ENCODE measurements at places on chromosomes 12 and 14. TPM values are rescaled to one million over a fixed set of nuclear protein-coding genes. Genes with fewer than 3 reads are reported as not detected.

- DNase-seq: no peak
Measured at GRCh38 chr14:28130610-28131284, 635.8 kb upstream of the FOXG1 start.

The OVCH1 gene
- polyA plus RNA-seq: 0.23 TPM

The NXPH4 gene
- 2.4 TPM for polyA plus RNA-seq

DNA sequence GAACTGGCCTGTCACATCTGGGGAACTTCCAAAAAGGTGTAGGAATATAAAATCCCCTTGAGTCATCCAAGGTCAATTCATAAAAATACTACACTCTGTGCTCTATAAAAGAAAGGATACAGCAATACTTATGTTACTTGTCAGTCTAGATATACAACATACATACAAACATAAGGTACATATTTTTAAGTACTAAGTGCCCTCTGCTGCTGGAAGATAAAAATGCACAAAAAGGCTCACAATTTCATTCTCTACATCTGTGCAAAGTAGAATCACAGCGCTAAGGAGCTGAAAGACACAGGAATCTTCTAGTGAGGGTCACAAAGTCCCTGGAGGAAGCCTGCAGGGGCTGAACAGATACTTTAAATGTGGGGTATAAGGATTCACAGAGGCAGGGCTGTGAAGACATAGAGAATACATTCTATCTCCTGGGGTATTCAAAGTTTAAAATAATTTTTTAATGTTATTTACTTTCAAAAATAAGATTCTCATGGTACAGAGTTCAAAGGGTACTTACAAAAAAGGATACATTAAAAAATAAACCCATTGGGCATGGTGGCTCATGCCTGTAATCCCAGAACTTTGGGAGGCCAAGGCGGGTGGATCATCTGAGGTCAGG is 10.2 kb upstream of the GOLGA5 start:
- peak; percentile 30 for DNase-seq

- no peak for DNase-seq
Measured at GRCh38 chr12:46432325-46432724, 59.8 kb upstream of the SLC38A2 start.

- DNase-seq: no peak
Measured at GRCh38 chr12:48779869-48780268, 9.0 kb downstream of the ADCY6 start.

DNA sequence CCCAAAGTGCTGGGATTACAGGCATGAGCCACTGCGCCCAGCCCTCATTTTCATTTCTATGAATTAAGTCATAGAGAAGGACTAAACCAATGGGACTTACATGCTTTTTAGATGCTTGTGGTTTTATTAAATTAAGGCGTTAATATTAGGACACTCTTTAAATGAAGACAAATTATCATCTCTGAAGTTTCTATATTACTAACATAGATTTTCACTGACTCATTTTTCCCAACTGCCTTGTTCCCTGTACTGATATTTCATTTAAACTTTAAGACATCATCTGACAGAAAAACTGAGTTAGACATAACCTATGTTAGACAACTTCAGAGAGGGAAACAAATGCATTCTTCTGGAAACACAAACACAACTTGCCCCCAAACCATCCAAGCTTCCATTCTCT is 99.8 kb downstream of the BTG1 start:
- DNase-seq: no peak

GRCh38 chr12:26798023-26798422 is 35.0 kb downstream of the ITPR2 start:
- DNase-seq: peak; percentile 78

DNA sequence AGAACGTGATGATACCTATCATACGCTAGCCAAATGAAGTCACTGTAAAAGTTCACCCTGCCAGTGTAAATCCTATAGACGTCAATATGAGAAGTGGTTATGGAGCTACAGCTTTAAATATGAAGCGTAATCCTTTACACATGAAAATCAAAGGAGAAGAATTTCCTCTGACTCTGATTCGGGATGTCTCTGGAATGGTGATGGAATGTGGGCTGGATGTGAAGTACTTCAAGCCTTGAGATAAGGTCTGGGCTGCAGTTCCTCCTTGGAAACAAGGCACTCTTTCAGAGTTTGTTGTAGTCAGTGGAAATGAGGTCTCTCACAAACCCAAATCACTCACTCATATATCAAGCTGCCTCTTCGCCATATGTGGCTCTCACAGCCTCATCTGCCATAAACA is 53.1 kb upstream of the NAP1L1 start:
- DNase-seq: no peak

The HOXC9 gene
- 21.0 TPM for polyA plus RNA-seq
